ENCODE measurements at places on chromosomes 7 and 10.

DNA sequence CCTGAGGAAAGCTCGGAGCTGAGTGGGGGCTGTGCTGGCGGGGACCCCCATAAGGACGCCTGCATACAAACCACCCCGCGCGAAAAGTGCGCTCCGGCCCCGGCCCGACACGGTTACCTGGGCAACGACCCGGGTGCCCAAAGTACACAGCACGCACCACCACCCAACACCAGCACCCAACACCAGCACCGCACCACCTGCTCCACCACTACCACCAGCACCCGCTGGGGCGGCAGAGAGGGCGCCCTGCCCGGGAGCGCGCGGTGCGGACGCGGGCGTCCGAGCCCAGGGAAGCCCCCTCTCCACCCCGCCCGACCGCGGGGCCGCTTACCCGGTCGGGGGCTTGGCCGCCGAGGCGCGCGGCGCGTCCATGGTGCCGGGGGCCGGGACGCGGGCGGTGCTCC, 345 bp downstream of the COBL start:
- H3K27me3 ChIP-seq, result peaks cover 26% of the 10 kb centered on the region
- H3K36me3 ChIP-seq, result no peaks in the 10 kb centered on the region
- no peak for DNase-seq
- peaks cover 26% of the 10 kb centered on the region for H3K4me1 ChIP-seq
- H3K4me3 ChIP-seq, result peak overlapping the region; percentile 71

DNA sequence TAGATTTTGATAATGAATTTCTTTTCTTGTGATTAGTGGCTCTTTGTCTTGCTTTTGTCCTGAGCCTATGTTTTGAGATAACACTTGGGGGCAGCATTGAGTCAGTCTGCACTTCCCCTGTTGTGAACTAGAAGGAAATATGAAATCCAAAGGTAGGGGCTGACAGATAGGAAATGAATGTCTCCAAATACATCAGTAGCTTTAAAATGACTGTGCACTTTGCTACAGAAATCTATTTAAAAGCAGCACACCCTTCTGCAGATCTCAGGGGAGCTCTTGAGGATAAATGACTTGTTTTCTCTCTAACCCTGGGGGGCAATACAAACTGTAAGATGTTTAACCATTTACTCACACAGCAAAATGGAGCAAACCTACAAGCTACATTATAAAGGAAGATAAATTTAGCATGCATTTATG, 176.0 kb upstream of the MYO3A start:
- no peak for DNase-seq
- H3K4me3 ChIP-seq, result no peak overlapping the region
- no peaks in the 10 kb centered on the region for H3K27me3 ChIP-seq
- H3K36me3 ChIP-seq, result no peaks in the 10 kb centered on the region
- no peaks in the 10 kb centered on the region for H3K4me1 ChIP-seq

- H3K4me1 ChIP-seq, result peaks cover 51% of the 10 kb centered on the region
- peak overlapping the region; percentile 4 for H3K27ac ChIP-seq
- H3K4me3 ChIP-seq, result no peak overlapping the region
- H3K36me3 ChIP-seq, result no peaks in the 10 kb centered on the region
- no peaks in the 10 kb centered on the region for H3K27me3 ChIP-seq
- no peak for DNase-seq
These were observed 18.6 kb downstream of the FGFR2 start for GRCh38 chr10:121579656-121580055.

- H3K27ac ChIP-seq, result no peak overlapping the region
- H3K4me1 ChIP-seq, result peaks cover 10% of the 10 kb centered on the region
- peaks cover 6% of the 10 kb centered on the region for H3K36me3 ChIP-seq
- no peak for DNase-seq
These were observed 129.9 kb downstream of the EBF3 start for GRCh38 chr10:129833994-129834739.

DNA sequence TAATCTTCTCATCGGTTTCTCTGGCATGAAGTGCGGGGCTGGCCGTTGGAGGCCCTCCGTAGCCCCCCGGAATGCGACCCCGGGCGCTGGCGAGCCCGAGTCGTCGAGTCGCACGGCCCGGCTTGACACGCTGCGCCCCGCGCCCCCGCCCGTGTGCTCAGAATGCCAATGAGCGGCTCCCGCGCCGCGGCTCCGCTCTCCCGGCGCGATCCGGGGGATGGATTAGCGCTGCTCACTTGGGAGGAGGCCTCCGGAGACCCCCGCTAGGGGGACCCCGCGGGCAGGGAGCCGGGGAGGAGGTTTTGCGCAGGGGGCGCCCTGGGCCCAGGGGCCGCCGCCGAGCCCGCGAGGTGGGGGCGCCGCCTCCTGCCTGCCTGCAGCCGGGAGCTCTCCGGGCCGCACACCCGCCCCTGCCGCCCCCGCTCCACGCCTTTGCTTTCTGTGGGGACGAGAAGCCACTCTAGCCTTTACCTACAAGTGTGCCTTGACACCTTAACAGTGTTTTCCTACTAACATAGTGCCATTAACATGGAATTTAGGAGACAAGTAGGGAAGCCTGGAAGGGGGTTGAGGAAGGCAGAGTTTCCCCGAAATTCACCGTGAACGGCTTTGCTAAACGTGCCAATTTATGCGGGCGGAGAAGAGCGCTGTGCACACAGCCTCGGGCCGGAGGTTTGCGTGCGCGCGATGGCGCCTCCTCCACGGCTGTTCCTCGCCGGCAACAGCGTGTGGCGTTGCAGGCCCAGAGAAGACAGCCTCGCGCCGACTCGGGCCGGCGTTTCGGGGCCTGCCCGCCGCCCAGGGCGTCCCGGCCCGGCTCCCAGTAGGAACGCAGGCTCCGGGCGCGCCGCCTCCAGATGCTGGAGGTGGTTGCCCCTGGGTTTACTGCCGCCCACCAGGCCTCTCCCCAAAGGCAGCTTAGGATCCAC, 7.1 kb downstream of the SHH start:
- peak overlapping the region; percentile 38 for H3K4me3 ChIP-seq
- no peak for DNase-seq
- no peak overlapping the region for H3K27ac ChIP-seq
- no peaks in the 10 kb centered on the region for H3K36me3 ChIP-seq

DNA sequence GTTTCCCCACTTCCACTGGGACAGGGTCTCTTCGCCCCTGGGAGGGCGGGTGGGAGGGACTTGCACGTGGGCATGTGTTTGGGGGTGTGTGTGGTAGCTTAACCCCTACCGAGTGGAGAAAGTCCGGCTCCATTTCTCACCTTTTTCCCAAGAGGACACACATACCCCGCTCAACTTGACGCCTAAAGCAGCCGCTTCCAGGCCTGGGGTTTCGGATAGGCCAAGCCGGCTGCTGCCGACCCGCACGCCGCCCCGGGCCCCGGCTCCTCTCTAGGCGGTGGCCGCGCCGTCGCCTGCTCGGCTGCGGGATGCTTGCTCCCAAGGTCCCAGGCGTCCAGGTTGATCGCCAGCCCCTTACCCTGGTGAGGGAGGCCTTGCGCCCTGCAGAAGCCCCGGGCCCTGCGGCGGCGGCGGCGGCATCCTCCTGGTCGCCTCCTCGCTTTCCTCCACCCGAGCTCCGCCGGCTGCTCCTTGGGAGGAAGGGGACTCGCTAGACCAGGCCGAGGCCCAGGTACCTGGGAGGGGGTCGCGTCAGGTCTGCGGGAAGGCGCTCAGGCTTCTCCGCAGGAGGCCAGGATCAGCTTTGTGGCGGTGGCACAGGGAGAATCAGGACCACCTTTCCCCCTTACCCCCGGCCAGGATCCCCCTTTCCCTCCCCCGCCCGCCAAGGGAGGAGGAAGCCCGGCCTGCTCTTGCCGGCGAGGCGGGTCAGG, 3.2 kb upstream of the GATA3 start:
- H3K36me3 ChIP-seq, result no peaks in the 10 kb centered on the region
- H3K4me3 ChIP-seq, result peak overlapping the region; percentile 61
- peaks cover 74% of the 10 kb centered on the region for H3K4me1 ChIP-seq
- peaks cover 100% of the 10 kb centered on the region for H3K27me3 ChIP-seq

- H3K27ac ChIP-seq, result no peak overlapping the region
- no peak overlapping the region for H3K4me3 ChIP-seq
- no peaks in the 10 kb centered on the region for H3K36me3 ChIP-seq
- DNase-seq, result no peak
These were observed 156.9 kb upstream of the RHOBTB1 start for GRCh38 chr10:61100887-61101286.

DNA sequence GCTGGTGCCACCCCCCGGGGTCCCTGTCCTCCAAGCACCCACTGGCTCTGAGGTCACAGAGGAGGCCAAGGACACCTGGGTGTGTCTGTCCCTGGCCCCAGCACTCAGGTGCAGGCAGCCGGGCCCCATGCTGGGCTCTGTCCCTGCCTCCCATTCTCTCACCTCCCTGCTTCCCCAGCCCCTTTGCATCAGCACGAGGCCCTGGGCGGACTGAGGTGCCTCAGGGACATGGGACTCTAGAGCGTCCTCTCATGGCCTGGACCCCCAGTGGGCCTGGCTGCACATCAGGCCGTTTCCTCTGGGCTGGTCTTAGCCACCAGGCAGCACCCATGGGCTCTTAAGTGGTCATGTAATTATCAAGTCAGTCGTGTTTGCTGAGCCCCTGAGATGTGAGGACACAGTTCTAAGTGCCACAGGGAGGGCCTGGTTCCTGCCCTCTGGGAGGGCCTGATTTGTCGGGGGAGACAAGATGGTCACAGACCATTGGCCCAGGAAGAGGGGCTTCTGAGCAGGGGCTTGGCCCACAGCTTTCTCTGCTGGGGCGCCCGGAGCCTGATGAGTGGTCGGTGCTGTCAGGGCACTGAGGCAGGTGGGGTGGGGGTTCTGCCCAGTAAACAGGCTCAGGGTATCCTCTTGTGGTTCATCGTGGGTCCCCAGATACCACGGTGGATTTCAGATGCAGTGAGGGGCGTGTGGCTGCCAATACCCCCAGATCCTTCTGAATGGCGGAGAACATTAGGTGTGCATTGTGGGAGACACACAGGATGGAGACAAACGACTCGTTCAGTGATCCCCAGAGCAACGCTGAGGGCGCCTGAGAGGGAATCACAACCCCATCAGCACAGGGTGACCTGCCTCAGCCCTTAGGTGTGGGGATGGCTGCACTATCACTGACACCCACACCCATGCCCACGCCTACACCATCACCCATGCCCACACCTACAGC, 152.5 kb downstream of the WDR37 start:
- no peaks in the 10 kb centered on the region for H3K4me1 ChIP-seq
- no peak for DNase-seq
- H3K36me3 ChIP-seq, result no peaks in the 10 kb centered on the region
- no peak overlapping the region for H3K4me3 ChIP-seq
- no peaks in the 10 kb centered on the region for H3K27me3 ChIP-seq
- no peak overlapping the region for H3K27ac ChIP-seq

- H3K27ac ChIP-seq, result no peak overlapping the region
- H3K36me3 ChIP-seq, result no peaks in the 10 kb centered on the region
- no peak overlapping the region for H3K4me3 ChIP-seq
- H3K4me1 ChIP-seq, result peaks cover 3% of the 10 kb centered on the region
- no peak for DNase-seq
These were observed 4.9 kb downstream of the HYAL4 start for GRCh38 chr7:123849855-123850254.

DNA sequence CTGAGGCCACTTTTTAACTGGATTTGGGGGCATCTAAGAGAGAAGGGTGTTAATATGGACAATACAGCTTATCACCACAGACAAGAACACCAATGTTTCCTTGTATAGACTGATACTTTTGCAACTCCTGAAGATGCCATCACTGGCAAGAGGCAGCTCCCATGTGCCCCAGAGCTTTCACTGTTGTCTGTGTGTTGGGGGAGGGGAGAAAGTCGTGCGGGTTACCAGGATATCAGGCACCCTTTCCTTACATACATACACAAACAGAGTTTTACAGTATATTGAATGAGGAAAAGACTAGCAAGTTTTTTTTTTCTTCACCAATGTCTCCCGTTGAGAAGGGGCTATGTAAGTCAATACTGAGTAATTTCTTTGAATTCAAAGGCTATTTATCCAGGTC, 4.1 kb upstream of the DLX6 start:
- no peak overlapping the region for H3K4me3 ChIP-seq
- peaks cover 56% of the 10 kb centered on the region for H3K4me1 ChIP-seq
- peaks cover 100% of the 10 kb centered on the region for H3K27me3 ChIP-seq
- no peaks in the 10 kb centered on the region for H3K36me3 ChIP-seq
- no peak overlapping the region for H3K27ac ChIP-seq

- no peak overlapping the region for H3K4me3 ChIP-seq
- DNase-seq, result no peak
- no peaks in the 10 kb centered on the region for H3K36me3 ChIP-seq
- H3K27ac ChIP-seq, result no peak overlapping the region
- H3K27me3 ChIP-seq, result no peaks in the 10 kb centered on the region
- no peaks in the 10 kb centered on the region for H3K4me1 ChIP-seq
These were observed 208.0 kb upstream of the FERD3L start for GRCh38 chr7:19353180-19353579.

GRCh38 chr10:85612378-85612775, 754.2 kb downstream of the GRID1 start:
- no peak overlapping the region for H3K27ac ChIP-seq
- no peaks in the 10 kb centered on the region for H3K4me1 ChIP-seq
- no peak overlapping the region for H3K4me3 ChIP-seq
- no peaks in the 10 kb centered on the region for H3K27me3 ChIP-seq
- no peak for DNase-seq
- H3K36me3 ChIP-seq, result no peaks in the 10 kb centered on the region

DNA sequence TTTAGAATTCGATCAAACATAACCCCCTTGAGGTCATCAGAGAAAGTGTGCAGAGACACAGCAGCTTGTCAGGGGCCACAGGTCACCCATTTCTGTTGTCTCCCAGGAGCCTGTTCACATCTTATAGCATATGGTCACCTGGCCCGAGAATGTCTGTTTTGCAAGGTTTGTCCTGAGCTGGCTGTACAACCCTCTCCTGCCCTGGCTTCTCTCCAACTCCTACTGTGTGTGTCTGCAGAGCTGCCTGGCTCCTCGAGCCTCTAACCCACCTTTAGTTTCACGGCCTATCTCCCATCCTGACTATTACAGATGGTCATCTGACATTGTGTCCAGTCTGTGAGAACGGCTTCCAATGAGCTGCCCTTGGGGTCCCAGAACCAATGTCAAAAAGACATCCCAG, 683.4 kb downstream of the SDK1 start:
- H3K36me3 ChIP-seq, result no peaks in the 10 kb centered on the region
- DNase-seq, result no peak
- no peak overlapping the region for H3K27ac ChIP-seq
- H3K4me1 ChIP-seq, result no peaks in the 10 kb centered on the region
- no peak overlapping the region for H3K4me3 ChIP-seq

- H3K4me3 ChIP-seq, result no peak overlapping the region
- H3K27ac ChIP-seq, result peak overlapping the region; percentile 34
- H3K27me3 ChIP-seq, result no peaks in the 10 kb centered on the region
- peak; percentile 68 for DNase-seq
These were observed 121.3 kb downstream of the AVL9 start for GRCh38 chr7:32616625-32617024.

DNA sequence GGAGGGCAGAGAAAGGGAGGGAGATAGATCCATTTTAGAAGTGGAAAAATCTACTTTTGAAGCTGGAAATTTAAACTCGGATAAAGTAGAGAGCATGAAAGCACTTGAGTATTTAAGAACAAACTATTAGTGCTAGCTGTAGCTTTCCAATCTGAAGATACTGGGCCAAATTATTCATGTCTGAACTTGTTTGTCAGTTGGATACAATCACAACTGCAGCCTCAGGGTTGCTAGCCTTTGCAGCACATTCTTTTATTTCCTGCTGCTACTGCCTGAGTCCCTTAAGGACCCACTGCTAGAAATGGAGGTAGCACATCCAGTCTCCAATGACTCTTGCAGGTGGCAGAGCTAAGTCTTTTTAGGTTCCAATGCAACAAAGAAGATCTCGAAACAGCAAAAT, 8.3 kb upstream of the SLC25A13 start:
- no peak overlapping the region for H3K27ac ChIP-seq
- no peak overlapping the region for H3K4me3 ChIP-seq
- no peaks in the 10 kb centered on the region for H3K36me3 ChIP-seq
- no peak for DNase-seq

GRCh38 chr10:9299966-9300365, 1245.5 kb downstream of the GATA3 start:
- H3K27ac ChIP-seq, result no peak overlapping the region
- H3K4me3 ChIP-seq, result no peak overlapping the region
